ENCODE measurements at places on chromosomes 6 and 20.
A peak's percentile ranks its signal among the peaks of the same experiment; 100 is the strongest.

- no peak for DNase-seq
Observed at GRCh38 chr6:82783587-82784236, 281.9 kb downstream of the UBE3D start.

- no peak for DNase-seq
Observed at GRCh38 chr6:160173806-160174527, 52.4 kb downstream of the SLC22A1 start.

DNA sequence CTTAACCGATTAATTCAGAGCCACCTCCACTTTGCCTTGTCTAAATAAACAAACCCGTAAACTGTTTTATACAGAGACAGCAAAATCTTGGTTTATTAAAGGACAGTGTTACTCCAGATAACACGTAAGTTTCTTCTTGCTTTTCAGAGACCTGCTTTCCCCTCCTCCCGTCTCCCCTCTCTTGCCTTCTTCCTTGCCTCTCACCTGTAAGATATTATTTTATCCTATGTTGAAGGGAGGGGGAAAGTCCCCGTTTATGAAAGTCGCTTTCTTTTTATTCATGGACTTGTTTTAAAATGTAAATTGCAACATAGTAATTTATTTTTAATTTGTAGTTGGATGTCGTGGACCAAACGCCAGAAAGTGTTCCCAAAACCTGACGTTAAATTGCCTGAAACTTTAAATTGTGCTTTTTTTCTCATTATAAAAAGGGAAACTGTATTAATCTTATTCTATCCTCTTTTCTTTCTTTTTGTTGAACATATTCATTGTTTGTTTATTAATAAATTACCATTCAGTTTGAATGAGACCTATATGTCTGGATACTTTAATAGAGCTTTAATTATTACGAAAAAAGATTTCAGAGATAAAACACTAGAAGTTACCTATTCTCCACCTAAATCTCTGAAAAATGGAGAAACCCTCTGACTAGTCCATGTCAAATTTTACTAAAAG is 2.7 kb downstream of the FOXC1 start:
- no peak for DNase-seq

- no peak for DNase-seq
Observed at GRCh38 chr6:52543262-52543661, 33.6 kb downstream of the TRAM2 start.

GRCh38 chr6:81713205-81713604 is 39.3 kb downstream of the TENT5A start:
- DNase-seq = no peak

GRCh38 chr6:163876391-163876790 is 461.9 kb downstream of the QKI start:
- no peak for DNase-seq

- no peak for DNase-seq
Observed at GRCh38 chr6:32836873-32837272, 1.7 kb downstream of the TAP2 start.

- no peak for DNase-seq
Observed at GRCh38 chr6:150195996-150196417, 53.2 kb downstream of the PPP1R14C start.

- DNase-seq = peak; percentile 25
Observed at GRCh38 chr6:70547313-70547712, 19.4 kb upstream of the SDHAF4 start.

DNA sequence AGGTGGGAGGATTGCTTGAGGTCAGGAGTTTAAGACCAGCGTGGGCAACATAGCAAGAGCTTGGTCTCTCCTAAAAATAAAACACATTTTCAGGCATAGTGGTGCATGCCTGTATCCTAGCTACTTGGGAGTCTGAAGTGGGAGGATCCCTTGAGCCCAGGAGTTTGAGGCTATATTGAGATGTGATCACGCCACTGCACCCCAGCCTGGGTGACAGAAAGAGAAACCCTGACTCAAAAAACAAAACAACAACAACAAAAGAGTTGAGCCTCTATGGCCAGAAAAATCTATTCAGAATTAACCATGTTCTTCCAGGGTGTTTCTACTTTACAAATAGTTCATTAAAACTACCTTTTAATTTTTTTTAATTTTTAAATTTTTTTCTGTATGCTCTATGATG is 60.6 kb downstream of the TIAM2 start:
- no peak for DNase-seq

Data from dermis microvascular lymphatic vessel endothelial cell (primary cell).